Endothelial cell (in vitro differentiated cells): ENCODE measurements at places on chromosomes 11 and 22. TPM values are rescaled to one million over a fixed set of nuclear protein-coding genes. Genes with fewer than 3 reads are reported as not detected.

Gene HOATZ
- total RNA-seq, result not detected

Gene LIF
- total RNA-seq, result 0.23 TPM

Gene GLYATL2
- total RNA-seq, result 0.62 TPM

Gene OSBPL5
- 55.2 TPM for total RNA-seq

Gene LARGE1
- total RNA-seq, result 25.4 TPM

Gene H19
- total RNA-seq, result not detected

Gene C11orf86
- not detected for total RNA-seq

Gene OR10G6
- not detected for total RNA-seq

Gene TBX1
- 0.56 TPM for total RNA-seq

DNA sequence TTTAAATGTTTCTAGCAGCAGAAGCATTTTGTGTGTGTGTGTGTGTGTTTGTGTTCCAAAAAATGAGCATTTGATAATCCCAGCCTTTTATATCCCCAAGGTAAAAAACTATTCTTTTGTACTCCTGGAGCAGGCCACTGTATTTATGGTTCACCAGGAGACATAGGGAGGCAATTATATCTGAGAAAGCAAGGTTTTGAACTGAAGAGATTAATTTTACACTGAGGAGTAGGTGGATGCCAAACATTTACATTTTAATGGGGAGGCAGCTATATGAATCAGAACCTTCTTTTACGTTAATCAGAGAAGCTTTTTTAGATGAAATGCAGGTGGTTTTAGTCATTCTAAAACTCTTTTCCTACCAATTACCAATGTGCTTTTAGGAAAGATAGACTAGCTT lies 1374.0 kb upstream of the TENM4 start:
- no peak for DNase-seq

- DNase-seq, result no peak
These were observed 12.1 kb downstream of the SPATA19 start for GRCh38 chr11:133832991-133833897.

DNA sequence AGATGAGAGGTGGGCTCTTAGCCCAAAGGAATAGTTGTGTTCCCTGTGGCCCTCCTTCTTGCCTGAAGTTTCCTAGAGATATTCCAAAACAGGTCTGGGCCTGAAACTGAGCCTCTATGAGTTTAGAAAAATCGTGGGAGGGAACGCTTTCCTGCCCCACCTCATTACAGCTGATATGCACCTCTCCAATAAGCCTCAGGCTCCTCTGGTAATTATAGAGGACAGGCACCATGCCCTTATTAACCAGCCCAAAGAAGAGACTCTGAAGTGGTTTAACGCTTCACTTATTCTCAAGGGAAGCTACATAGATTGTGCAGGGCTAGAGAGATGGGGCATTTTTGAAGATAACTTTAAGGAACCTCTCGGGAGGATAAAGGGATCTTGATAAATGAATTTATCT lies 3.4 kb upstream of the MPZL2 start:
- no peak for DNase-seq

- no peak for DNase-seq
These were observed 213.6 kb downstream of the LRRC4C start for GRCh38 chr11:41245704-41246398.

GRCh38 chr11:112087212-112087611 lies 539 bp downstream of the SDHD start:
- DNase-seq, result no peak

DNA sequence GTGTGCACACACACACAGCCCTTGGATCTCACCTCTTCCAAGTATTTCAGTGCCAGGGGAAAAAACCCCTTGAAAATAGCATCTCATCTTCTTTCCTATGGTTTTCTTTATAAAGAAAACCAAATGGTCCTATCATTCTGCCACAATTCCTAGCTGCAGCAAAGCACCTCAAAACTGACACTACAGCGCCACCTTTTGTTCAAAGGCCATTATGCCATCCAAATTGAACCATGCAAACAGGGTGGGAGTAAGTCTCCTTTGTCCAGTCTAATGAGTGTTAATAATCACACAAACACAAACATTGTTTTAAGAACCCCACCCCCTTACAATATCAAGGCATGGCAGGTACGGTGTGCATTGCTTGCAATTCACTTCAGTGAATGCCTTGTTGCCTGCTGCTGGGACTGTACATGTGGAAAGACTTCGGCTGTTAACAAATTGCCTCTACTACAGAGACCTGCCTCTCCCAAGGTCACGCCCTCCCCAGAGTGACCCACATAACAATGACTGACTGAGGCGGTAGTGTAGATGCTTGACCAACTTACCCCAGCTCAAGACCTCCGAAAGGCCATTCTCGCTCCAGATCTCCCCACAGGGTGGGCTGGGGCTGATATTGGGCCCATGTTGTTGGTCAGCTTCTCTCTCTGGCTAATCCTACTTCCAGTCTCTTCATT lies 31.7 kb downstream of the FAM181B start:
- peak; percentile 64 for DNase-seq

DNA sequence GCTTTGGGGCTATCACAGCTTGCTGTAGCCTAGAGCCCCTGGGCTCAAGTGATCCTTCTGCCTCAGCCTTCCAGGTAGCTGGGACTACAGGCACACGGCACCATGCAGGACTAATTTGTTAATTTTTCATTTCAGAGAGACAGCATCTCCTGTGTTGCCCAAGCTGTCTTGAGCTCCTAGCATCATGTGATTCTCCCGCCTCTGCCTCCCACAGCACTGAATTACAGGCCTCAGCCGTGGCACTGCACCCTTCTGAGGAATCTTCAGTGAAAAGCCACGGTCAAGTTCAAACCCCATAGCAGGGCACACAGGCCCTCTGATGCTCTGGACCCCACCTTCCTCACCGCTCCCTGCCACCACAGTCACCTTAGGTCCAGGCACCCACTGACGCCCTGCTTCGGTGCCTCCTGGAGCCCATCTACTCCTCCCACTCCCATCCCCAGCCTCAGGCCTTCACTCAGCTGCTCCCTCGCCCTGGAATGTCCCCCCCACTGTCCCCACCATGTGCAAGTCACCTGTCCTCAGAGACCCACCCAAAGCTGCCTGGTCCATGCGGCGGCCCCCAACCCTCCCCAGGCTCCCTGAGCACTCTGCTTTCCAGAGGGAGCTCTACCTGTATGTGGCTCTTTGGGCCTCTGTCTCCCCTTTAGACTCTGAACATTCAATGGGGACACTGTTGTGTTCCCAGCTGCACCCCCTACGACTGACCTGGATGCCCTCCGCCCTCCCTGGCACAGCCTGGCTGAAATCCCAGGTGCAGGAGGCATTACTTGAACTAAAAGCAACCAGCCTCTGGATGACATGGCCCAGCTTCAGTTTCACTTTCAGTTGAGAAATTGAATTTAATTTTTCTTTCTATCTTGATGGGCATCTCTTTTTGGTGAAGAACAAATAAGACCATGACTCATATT lies 1.6 kb downstream of the APOL2 start:
- no peak for DNase-seq

DNA sequence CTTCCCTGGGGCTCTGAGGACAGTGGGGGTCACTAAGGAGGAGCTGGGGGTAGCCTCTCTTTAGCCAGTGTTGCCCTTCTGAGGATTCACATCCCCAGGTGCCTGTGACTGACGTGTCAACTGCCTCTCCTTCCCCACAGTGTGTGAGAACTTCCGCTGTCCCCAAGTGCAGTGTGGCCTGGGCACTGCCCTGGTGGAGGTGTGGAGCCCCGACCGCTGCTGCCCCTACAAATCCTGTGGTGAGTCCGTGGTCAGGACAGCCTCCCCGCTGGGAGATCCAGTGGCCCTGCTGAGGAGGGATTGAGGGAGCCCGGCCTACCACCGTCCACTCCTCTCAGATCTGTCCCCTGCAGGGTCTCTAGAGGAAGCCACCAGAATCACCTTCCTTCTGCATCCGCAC lies 81.1 kb upstream of the MYOD1 start:
- DNase-seq, result no peak

GRCh38 chr22:24088816-24089215 lies 77.7 kb downstream of the CABIN1 start:
- DNase-seq, result no peak

- DNase-seq, result peak; percentile 17
These were observed 9.5 kb downstream of the RBMXL2 start for GRCh38 chr11:7098235-7098832.

GRCh38 chr22:29083933-29084591 lies 11.2 kb downstream of the KREMEN1 start:
- DNase-seq, result no peak

- DNase-seq, result no peak
These were observed 37.7 kb downstream of the CHKA start for GRCh38 chr11:68083517-68083916.

GRCh38 chr11:9057007-9057406 lies 34.4 kb downstream of the SCUBE2 start:
- DNase-seq, result no peak

GRCh38 chr11:32843544-32843943 lies 13.8 kb downstream of the PRRG4 start:
- DNase-seq, result no peak

DNA sequence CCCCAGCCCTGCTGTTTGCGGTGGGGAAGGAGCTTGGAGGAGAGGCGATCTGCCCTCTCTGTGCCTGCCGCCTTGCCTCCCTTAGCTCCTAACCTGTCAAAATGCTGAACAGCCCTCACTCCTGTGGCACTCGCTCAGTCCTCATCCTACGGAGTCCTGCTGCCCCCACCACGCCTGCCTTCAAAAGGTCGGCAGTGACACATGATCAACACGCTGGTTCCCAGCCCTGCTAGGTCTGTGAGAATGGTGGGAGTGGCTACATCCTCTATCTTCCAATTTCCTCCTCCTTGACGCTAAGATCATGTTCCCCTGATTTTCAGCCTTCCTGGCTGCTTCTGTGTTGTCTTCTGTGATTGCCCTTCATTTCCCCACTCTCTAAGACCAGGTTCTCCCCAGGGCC lies 120.2 kb upstream of the TBCEL start:
- DNase-seq, result no peak

DNA sequence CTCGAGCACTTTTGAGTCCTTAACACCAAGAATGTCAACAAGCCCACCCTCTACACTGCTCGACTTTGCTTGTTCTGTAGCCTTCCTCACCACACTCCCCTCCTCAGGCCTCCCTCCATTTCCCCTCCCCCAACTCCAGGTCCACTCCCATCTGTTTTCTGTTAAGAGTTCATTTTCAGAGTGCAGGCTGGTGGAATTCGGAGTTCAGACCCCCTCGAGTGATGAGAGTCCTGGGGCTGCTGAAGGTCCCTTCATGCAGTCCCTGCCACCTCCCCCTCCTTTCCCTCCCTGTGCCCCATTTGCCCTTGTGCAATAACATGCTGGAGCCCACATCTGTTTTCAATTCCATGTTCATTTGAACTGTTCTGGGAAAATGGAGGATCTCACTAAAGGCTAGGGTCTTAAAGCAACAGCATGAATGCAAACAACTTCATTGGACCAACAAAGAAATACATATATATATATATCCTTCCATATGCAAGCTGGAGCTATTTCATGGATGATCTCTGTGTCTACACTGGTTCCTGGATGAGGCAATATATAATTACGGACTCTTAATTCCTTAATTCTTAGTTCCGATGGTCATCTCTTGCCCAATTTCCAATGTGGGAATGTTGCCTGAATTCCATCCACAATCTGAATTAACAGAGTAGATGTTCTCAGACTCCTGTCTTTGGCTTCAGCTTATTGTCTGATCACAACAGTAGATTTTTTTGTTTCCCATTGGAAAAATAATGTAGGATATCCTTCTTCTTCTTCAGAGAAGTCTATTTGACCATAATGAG lies 340.4 kb downstream of the ETS1 start:
- DNase-seq, result no peak

- DNase-seq, result no peak
These were observed 59.2 kb downstream of the BARX2 start for GRCh38 chr11:129434641-129435498.
